ENCODE measurements at places on chromosomes 4 and X.

DNA sequence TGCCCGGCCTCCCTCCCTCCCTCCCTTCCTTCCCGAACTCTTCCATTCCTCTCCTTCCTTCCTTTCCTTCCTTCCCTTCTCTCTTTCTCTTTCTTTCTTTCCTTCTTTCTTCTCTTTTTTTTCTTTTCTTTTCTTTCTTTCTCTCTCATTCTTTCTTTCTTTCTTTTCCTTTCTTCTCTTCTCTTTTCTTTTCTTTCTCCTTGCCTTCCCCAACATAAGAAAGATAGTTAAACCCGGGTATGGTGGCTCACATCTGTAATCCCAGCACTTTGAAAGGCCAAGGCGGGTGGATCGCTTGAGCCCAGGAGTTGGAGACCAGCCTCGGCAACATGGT, 25.4 kb downstream of the NSD2 start:
- peaks cover 8% of the 10 kb centered on the region for H3K36me3 ChIP-seq
- H3K27ac ChIP-seq: no peak overlapping the region
- DNase-seq: no peak
- H3K27me3 ChIP-seq: no peaks in the 10 kb centered on the region

- H3K27ac ChIP-seq: no peak overlapping the region
- H3K4me3 ChIP-seq: no peak overlapping the region
- no peaks in the 10 kb centered on the region for H3K36me3 ChIP-seq
- H3K27me3 ChIP-seq: no peaks in the 10 kb centered on the region
These were observed 114.0 kb upstream of the DCLK2 start for GRCh38 chr4:149964001-149964796.

DNA sequence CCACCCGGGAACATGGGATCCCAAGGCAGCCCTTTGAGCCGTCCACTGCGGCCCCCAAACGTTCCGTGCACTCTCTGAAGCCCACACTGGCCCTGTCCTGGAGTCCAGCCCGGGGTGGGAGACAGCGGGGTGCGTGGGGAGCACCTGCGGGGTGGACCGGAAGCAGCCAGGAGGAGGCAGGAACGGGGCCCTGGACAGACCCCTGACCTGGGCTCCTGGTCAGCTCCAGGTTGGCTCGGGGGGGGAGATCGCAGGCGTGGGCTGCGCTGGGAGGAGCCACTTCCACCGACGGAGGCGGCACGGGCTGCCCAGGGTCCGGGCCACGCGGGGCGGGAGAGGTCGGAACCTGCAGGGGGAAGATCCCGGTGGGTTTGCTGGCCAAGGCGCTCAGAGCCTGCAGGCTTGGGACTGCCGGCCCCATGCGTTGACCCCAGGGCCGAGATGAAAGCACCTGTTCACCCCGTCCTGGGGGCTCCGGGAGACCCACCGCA, 5.7 kb upstream of the PLCXD1 start:
- H3K36me3 ChIP-seq: no peaks in the 10 kb centered on the region
- H3K27ac ChIP-seq: no peak overlapping the region
- no peak for DNase-seq
- H3K4me1 ChIP-seq: no peaks in the 10 kb centered on the region

GRCh38 chr4:182143086-182143821, 99.9 kb upstream of the TENM3 start:
- H3K4me3 ChIP-seq: peak overlapping the region; percentile 88
- DNase-seq: peak; percentile 29
- H3K27ac ChIP-seq: no peak overlapping the region
- H3K4me1 ChIP-seq: peaks cover 2% of the 10 kb centered on the region

DNA sequence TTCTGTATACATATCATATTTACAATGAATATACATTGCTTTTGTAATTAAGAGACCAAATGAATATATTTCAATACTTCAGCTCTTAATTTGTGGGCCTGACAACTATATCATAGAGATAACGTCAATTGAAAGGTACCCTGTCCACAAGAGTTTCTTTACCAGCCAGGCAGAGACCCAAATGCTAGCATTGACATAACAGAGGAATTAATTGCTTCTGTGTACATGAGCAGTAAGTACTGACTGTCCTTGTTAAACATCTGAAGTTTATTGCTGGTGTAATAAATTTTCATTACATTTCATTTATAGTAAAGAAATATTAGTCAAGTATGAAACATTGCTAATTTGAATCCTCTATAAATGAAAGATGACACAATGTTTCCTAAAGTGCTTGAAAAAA, 910.8 kb downstream of the CCSER1 start:
- no peaks in the 10 kb centered on the region for H3K4me1 ChIP-seq
- no peaks in the 10 kb centered on the region for H3K27me3 ChIP-seq
- DNase-seq: no peak
- H3K36me3 ChIP-seq: no peaks in the 10 kb centered on the region

GRCh38 chr4:174592985-174593335, 70.7 kb upstream of the HPGD start:
- no peaks in the 10 kb centered on the region for H3K27me3 ChIP-seq
- H3K36me3 ChIP-seq: no peaks in the 10 kb centered on the region
- no peak overlapping the region for H3K4me3 ChIP-seq
- no peaks in the 10 kb centered on the region for H3K4me1 ChIP-seq
- no peak overlapping the region for H3K27ac ChIP-seq
